ENCODE measurements at places on chromosomes 2 and 18.

GRCh38 chr2:127527001-127527804 is 914 bp upstream of the IWS1 start:
- no peak for DNase-seq

DNA sequence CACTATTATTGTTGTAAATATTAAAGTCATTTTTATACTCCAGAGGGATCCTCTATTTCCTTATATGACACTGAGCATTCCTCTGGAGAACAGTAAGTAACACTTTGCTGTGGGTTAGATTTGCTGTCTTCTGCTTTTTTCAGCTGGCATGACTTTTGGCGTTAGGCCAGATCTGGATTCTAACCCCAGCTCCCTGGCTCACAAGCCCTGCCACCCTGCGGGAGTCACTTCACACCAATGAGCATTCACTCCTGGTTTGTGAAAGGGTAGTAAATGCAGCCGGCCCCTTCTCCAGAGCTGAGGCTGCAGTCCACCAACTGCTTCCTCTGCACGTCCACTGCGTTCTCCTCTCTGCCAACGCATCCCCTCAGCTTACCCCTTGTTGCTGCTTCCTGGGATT is 373.8 kb upstream of the RAB6C start:
- no peak for DNase-seq

DNA sequence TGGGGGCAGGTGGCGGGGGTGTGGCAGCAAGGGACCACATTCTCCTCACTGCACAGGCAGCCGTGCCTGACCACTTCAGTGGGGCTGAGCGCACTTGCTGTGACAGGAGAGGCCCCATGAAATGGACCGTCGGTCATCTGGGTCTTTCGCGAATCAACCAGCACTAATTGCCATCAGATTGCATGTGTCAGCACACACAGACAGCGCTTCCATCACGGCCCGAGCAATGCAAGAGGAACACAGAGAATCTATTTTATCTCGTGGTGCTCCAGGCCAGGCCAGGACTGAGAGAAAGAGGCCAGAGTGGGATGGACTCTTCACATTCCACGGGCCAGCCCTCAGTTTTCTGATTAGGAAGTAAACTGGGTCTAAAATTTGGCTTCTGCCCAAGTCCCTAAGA is 87.0 kb downstream of the EIPR1 start:
- DNase-seq: no peak

- DNase-seq: peak; percentile 11
These were observed 3.4 kb upstream of the CKAP2L start for GRCh38 chr2:112767693-112768330.

DNA sequence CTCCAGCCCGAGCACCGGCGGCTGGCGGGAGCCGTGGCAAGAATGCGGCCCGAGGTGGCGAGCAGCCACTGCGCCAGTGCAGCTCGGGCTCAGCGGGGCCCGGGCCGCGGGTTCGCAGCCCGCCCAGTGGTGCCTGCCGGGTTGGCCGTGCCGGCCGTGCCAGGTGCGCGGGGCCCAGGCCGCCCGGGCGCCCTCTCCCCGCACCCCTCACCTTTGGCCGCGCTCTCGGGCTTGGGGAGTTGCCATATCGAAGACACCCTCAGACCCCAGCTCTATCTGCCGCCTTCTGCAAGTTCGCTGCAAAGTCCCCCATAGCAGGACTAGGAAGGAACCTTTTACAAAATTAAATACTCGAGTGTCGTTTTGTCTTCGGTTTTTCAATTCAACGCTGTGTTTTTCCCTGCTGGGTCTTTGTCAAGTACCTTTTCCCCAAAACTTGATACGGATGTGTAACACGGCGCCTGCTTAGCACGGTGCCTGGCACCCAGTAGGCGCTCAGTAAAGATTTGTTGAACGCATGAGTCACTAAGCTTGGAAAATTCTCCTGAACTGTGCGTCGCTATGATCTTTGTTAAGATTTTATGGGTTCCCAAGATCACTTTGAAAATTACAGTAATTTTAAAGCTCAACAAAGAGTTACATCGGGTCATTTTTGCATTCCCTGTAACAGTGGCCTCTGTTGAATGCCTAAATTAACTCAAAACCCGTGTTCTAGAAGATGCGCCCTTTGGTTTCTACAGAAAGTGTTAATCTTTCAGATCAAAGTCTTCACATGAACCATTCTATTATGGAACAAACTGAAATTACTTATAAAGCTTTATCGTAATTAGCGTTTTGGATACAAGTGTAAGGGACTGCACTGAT is 750 bp downstream of the STRADB start:
- DNase-seq: peak; percentile 47

- no peak for DNase-seq
These were observed 67.9 kb downstream of the HNRNPLL start for GRCh38 chr2:38534746-38535403.

DNA sequence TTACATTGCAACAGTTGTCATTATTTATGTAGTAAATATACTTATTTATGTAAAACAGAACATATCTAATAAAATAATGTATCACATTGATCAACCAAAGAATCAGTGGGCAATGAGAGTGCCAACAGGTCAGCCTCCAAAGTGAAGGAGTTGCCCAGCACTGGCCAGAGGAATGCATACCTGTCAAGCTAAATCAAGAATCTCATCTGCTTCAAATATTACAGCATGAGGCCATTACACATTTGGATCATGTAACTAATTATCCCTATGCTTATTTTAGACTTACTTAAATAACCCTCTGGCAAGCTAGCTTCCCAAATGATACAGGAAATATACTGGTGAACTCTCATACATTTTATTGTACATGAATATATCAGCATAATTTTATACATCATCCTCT is 1211.7 kb upstream of the ACVR2A start:
- DNase-seq: no peak

GRCh38 chr2:40329739-40330030 is 122.2 kb downstream of the SLC8A1 start:
- no peak for DNase-seq

DNA sequence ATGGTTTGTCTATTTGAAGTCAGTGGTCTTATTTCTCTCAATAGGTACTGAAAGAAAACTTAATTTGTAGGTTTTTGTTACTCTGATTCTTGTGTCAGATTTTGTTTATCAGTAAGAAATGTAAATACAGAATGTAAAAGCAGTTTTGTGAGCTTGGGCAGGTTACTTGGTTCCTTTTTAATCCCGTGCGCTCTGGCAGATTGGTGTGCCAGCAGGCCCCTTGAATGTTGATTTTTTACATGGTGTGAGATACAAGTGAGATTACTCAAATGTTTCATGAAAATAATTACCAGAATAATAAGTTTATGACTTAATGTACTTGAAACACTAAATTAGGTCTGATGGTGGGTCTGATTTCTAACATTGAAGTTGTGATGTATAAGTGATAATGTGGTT is 13.4 kb downstream of the HNRNPA3 start:
- DNase-seq: no peak

DNA sequence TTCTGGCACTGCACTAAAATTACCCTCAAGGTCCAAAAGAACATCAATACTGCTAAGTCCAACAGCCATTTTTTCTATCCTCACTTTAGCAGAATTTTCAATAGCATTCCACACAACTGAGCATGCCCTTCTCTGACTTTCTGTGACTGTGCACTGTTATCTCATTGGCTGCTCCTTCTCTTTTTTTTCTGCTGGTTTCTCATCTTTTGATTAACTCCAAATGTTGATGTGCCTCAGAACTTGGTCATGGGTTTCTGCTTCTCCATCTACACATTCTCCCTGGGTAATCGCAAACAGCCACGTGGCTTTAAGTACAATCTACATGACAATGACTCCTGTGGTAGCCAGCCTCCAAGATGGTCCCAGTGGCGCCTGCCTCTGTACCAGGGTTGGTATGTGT is 75.0 kb upstream of the CD226 start:
- DNase-seq: no peak

DNA sequence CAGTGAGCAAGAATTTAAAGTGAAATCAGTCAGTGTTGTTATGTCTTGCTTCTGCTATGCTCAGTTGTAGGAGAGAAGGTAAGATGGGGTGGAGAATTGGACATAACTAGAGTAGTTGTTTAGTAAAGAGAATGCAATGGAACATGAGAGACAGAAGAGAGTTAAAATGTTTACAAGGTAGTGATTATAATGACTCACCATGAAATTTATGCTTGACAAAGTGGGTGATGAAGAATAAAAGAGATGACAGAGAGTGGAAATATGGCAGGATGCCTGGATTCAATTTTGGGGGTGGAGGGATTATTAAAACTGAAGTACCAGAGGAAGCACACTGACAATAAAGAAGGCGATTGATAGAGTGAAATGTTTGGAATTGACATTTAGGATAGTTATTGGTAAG is 10.6 kb downstream of the SCG2 start:
- peak; percentile 46 for DNase-seq

DNA sequence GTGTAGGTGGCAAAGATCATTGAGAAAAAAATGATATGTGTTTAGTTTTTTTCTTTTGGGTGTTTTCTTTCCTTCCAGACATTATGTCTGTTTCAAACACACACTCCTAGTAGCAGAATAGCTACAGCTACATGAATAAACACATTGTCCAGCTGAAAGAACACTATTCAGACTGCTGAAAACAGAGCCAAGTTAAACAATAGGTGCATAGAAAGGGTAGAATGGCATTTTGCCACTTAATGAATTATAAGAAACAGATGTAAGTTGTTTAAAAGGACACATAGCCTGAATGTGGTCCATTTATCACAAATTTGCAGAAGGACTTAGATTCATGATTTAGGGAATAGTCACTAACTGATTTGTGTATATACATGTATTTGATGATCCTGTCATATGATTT is 20.1 kb downstream of the CTLA4 start:
- DNase-seq: no peak

DNA sequence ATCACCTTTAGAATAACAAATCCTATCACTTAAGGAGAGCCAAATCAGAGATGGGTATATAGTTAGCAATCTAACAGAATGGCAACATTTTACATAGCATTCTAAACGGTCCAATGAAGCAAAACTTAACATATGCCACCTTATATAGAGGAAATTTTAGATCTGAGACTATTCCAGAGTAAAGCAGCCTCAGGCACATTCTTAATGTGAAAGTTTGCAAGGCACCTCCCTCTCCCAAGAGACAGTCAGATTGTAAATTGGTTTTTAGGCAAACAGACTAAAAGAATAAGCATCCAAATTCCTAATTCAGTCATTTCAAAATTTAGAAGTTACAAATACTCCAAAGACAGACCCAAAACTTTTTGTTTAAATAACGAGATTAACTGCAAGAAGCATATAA is 292.9 kb downstream of the STK39 start:
- no peak for DNase-seq

DNA sequence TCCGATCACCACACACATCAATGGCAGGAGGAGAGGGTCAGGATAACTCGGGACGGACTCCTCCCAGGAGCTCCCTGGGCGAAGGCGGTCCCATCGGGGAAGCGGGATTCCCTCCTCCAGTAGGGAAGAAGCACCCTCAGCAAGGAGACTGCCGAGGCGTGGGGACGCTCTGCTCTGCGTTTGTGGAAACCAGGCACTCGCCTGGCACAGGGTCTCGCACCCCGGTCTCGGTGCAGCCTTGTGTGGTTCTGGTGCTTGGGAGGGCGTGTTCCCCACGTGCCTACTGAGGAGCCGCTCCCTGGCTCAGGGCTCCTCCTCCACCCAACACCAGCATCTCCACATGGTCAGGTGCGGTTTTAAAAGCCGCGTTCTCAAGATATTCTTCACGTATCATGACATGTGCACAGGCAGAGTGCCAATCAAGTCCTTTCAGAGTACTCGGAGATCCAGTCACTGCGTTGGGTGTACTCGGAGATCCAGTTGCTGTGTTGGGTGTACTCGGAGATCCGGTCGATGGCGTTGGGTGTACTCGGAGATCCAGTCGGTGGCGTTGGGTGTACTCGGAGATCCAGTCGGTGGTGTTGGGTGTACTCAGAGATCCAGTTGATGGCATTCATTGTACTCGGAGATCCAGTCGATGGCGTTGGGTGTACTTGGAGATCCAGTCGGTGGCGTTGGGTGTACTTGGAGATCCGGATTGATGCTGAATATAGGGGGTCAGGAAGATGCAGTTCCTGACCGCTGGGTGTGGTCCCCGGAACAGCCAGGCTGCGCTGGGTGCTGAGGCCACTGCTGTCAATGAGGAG is 117.5 kb downstream of the RTP5 start:
- DNase-seq: no peak

GRCh38 chr18:34224423-34225217 is at the start of gene NOL4:
Gene NOL4 (minus strand): TSS chr18:34224913. CDS start chr18:34223253, 1,660 bp downstream.
- DNase-seq: no peak

GRCh38 chr18:32674491-32674890 is 98.3 kb downstream of the KLHL14 start:
- DNase-seq: peak; percentile 13

GRCh38 chr2:216922175-216922780 is 62.4 kb upstream of the TNP1 start:
- no peak for DNase-seq

DNA sequence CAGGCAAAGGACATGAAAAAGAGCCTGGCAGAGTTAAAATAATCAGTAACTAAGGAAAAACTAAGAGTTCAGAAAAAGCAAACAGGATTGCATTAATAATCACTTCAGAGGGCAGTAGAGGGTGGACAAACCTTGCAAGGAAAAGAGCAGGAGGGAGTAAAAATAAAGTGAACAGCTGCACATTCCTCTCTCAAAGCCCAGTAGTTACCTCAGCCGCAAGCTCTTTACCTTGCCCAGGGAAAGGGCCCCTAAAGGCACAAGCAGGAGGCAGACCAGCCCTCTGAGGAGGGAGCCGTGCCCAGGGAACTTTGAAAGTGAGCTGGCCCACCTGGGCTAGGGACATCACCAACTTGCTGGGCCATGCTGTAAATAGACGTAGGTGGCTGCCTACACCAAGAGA is 196.9 kb downstream of the C1D start:
- DNase-seq: peak; percentile 30

GRCh38 chr18:55262021-55262560 is 302.8 kb upstream of the CCDC68 start:
- DNase-seq: no peak

- no peak for DNase-seq
These were observed 189.6 kb upstream of the TNP1 start for GRCh38 chr2:217049422-217049821.

DNA sequence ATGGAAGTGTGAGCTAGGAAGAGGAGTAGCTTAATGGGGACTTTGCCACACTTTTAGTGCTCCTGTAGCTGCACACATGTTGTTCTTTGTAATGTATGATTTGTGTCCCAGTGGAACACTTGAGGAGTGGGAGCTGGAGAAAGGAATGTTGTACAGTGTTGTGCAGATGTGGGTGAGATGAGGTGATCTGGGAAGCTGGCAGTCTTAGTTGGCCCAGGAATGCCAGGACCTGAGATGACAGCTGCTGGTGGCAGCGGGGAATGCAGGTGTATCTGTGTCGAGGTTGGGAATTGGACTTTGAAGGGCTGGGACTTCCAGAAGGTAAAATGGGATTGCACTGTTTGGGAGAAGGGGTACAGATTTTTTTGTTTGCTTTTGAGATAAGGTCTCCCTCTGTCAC is 23.6 kb downstream of the NEDD4L start:
- DNase-seq: no peak

DNA sequence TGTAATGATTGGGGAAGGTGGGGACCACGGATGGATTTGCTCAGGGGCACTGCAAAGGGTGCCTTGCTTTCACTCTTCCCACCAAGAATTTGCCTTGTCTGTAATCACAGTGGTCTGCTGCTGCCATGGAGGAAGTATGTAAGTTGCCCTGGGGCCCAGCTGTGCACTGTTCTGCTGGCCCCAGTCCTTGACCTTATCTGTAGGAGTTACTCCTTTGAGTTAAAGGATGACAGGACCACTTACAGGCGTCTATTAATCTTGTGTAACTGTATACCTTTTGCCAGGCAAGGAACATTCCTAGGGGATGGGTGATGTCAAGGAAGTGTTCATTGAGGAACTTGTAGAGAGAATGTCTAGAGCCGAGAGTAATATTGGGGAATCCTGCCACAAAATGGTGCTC is 212.8 kb upstream of the LRRTM1 start:
- no peak for DNase-seq

- DNase-seq: peak; percentile 69
These were observed 34.9 kb downstream of the C18orf54 start for GRCh38 chr18:54392543-54393023.
